ENCODE measurements at places on chromosomes 12 and 14.

GRCh38 chr14:49044981-49045380, 541.2 kb downstream of the RPS29 start:
- DNase-seq, result no peak

DNA sequence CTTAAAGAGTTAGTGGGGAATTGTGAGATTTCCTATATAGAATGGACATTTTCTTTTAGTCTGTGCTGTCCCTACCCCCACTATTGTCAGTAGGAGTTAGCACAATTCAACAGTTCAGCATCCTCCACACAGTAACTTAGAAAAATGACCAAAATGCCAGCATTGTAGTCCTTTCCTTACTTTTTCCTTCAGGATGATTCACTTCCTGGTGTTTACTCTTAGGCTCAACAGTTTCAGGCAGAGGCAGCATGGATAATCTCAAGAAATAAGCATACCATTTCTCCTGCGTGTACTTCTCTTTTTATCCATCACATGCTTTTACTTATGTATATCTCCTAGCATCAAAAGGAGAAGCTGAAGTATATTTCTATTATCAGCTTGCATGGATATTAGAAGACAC, 683.4 kb downstream of the SLC16A7 start:
- no peak for DNase-seq

DNA sequence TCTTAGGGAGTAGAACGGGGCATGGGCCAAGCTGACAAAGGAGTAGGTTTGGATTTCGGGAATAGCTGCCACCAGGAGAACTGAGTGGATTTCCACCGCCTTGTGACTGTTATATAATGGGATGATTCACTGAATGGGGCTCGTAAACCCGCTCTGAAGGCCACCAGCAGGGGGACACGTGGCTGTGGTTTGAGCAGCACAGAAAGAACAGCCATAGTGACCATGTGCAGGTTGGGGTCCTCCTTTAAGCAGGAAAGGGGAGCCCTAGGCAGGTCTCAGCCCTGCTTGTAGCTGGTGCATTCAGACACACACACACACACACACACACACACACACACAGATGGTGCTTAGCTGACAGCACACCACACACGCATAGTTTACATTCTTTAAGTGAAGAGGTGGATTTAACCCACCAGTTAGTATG, 8.6 kb upstream of the ASB2 start:
- DNase-seq, result no peak

DNA sequence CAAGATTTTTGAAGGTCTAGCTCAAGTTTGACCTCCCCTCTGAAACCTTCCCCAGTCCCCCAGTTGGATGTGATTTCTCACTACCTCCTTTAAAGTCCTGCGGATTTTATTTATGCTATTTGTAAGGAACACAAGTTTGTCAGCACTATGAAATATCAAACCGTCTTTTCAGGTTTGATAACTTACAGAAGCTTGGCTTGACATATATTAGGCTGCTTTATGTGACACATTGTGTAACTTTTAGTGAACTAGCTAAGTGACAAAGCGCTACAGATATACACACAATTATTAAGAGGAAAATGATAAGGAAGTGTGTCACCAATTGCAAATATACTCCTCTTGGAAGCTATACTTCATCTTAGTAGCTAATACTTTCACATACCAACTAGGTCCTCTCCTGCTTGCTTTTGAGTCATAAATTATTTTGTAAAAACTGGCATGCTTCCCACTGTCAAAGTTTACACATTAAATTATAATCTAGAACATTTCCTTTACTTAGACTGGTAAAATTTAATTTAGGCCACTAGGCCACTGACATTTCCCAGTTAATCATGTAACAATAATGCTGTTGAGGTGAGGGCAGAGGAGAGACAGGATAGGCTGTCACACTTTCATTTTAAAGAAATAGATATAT, 149.5 kb downstream of the TMTC3 start:
- DNase-seq, result no peak

DNA sequence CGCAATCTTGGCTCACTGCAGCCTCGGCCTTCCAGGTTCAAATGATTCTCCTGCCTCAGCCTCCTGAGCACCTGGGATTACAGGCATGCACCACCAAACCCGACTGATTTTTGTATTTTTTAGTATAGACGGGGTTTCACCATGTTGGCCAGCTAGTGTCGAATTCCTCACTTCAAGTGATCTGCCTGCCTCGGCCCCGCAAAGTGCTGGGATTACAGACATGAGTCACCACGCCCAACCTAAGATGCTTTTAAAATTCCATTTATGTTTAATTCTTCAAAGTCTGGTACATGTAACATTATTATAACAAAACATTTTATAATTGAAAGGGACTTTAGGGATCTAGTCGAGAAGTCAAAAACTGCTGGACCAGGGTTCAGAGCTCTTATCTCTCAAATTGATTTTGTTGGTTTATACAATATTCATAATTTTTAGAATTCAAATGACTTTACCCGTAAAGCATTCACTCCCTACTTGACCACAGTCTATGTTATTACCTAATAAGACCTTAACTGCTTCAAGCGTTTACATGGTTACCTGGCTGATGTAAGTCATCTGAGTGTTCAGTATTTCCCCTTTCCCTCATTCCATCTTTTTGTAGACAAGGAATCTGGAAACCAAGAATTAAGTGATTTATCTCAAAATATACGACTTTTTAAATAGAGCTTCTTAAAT, 28.2 kb downstream of the RAP1B start:
- DNase-seq, result no peak

GRCh38 chr14:86654558-86655184, 1124.7 kb downstream of the FLRT2 start:
- no peak for DNase-seq

DNA sequence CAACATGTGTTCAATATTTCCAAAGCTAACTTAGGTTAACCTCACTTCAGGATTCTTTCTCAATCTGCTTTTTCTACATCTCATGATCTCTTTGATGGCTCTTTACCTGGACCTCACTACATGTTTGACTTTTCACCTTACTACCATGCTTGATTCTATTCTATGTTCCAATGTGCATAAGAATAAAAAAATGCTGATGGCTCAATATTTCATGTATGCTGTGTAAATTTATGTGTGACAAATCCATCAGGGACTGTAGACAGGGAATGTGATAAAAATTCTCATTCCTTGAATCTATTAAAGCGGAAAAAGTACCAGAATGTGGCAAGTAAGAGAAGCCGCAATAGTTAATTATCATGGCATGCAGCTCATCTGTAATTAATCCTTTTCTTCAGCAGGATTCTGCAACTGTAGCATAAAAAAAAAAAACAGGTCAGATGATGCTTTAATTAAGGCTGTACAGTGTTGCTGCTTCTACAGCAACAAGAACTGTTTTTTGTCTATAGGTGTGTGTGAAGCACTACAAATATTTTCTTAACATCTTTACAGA, 276.9 kb upstream of the PRKD1 start:
- no peak for DNase-seq
